Type B pancreatic cell (in vitro differentiated cells): ENCODE measurements at places on chromosomes 5 and 9.

- no peak for DNase-seq
Observed at GRCh38 chr5:165130656-165131055, 1625.2 kb downstream of the MAT2B start.

DNA sequence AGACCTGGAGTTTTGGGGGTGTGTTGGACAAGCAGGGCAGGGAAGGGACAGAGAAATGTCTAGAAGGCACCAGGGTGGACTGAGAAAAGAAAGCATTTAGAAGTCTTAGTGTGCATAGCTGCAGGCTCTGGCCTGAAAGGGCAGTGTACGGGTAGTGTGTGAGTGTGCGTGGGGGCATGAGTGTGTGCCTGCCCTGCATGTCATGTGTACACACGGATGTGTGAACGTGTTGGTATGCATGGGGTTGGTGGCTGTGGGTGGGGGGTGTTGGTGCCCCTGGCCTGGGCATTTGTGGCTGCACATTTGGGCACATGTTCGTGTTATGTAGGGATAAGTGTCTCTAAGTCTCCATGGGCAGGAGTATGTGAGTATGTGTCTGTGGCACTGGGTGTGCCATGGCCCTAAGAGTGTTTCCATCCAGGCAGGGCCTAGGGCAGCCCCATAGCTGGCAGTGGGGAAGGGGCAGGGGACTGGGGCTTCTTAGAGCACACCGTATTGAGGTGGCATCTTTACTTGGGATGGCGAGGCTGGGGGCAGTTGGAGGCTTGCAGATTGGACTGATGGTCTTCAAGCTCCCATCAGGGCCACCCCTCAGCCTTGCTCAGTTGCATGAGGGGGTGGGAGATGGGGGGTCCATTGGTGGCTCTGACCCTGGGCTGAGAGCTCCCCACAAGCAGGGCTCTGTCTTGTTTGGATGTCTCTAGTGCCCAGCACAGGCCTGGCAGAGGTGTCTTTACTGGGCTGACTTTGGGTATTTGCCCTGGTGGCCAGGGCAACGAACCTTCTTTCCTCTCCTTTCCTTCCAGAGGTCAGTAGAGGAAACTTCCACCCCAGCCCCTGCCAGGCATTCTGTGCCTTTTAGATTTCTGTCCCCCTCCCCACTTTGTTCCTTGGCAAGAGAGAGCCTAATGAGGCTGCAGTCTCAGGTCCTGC is 15.0 kb downstream of the PSD2 start:
- DNase-seq: no peak

GRCh38 chr5:40033411-40033810 is 608.6 kb upstream of the DAB2 start:
- DNase-seq: no peak

GRCh38 chr9:16571127-16571802 is 299.2 kb downstream of the BNC2 start:
- no peak for DNase-seq

DNA sequence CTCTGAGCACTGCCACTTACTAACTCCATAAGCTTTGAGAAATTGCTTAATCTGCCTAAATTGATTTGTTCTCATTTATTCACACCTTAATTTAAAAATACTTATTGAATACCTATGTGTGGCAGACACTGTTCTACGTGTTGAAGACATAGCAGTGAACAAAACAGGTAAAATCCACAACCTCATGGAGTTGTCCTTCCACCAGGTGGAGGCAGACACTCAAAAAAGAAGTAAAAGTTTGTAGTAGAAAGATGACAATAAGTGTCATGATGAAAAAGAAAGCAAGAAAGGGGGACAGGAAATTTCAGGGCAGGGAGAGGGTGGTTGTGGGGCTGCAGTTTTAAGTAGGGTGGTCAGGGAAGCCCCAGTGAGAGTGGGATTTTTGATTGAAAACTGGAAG is 94.9 kb downstream of the SREK1 start:
- DNase-seq: no peak

GRCh38 chr5:8376478-8376877 is 507.5 kb downstream of the MTRR start:
- no peak for DNase-seq

DNA sequence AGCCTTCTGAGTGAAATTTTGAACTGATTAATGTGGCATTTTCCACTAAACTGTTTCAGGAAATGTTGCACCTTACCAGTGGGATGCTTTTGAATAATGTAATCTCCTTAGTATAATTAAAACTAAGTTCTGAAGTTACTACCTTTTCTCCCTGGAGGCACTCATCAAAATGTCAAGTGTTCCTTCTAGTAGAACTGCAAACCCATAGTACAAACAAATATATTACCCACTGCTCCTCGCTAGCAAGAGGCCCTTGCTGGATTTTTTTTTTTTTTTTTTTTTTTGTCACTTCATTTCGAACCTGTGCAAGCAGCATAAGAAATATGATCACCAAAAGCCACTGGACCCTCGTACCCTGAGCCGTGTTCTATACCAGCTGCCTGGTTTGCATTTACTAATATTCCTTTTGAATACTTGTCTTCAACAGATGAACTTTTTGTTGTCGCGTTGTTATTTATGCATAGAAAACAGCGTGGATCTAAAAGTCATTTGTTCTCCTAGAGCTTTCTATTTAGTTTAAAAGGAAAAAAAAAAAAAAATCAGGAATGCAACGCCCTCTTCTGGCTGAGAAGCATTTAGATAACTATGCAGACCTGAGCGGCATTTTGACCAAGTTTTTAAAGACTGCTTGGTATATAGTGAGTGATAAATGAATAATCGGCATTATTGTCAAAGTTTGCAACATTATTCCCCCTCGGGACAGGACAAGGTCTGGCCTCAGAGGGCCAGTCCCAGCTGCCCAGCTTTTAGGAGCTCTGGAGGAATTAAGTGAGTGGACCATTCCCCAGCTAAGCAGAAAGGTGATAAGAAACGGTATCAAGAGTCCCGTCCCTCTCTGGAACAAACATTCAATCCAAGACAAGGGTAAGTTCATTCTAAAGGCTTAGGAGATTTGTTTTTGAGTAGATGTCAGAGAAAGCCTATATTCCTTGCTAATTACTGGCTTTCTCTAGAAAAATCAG is 162.5 kb upstream of the KIF2A start:
- DNase-seq: no peak

DNA sequence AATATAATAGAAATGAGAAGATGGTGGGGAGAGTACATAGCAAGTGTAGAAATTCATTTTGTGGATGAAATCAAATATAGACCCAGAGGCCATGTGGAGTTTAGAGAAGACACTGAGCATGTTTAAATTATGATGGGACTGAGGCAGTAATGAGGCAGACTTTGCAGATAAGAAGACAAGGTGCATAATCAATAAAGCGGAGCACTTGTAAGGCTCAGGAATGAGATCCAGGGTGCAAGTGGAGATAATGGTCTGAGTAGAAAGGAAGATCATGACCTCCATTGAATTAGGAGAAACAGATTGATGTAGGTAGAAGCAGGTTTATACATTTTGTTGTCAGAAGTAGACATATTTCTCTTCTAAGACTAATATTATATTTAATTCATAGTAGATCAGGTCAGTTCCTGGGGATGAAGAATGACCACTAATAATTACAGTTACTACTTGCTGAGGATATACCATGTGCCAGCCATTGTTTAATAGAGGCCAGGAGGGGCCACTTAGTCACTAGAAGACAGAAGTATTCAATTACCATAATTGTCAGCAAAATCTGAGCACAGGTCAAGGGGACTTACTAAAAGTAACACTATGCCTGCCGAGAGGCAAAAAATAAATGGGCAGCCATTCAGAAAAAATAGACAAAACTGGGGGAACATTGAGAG is 479.8 kb downstream of the DNAH5 start:
- DNase-seq: no peak

DNA sequence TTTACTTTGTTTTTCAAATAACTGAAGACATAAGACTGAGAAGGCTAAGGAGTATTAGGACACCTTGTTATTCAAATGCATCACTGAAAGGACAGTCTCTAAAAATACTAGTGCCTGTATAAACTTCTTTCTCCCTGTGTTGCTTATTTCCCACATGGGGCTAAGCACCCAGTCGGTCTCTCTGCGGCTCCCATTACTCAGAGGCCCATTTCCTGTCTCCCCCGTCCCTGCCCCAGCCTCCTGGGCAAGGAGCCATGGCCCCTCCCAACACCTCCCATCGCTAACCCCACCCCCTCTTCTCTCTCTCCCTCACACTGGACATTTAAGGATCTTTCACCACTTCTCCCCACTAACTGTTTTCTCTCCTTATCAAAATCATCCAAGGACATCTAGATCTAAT is 81.9 kb downstream of the EBF1 start:
- DNase-seq: no peak

GRCh38 chr5:167001246-167001645 is 1290.2 kb upstream of the WWC1 start:
- no peak for DNase-seq

DNA sequence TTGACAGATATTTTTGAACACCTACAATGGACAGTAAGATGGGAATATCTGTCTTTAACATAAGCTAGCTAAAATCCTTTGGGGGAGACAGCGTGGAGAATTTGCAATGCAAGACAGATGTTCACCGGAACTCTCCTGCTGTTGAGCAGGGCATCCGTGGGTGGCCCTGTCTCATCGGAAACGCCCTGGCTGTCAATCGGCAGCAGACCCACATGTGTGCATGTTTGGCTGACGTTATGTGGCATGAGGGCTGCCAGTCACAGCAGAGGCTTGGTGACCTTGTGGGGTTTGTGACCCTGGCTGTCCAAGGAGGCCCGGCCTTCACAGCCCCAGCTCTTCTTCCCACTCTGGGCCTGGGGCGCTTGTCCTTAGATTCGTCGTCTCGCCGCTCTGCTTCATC is 129.7 kb upstream of the OTULINL start:
- no peak for DNase-seq

DNA sequence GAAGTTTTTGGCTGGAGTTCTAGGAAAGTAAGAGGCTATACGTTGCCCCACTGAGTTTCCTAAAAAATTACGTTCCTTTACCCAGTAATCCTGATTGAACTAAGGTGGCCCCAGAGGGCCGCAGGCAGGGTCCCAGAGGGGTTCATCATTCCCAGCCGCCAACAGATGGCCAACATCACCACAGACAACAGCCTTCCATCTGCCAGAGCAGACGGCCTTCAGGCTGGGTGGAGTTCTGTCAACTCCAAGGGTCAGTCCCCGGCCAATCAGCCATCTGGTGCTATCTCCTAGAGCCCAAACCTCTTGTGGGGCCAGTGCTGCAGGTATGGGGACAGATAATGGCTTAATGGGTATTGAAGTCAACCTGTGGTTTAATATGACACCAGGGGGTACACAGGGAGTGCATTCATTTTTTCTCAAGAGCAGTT is 30.4 kb downstream of the TBC1D2 start:
- DNase-seq: no peak

- DNase-seq: no peak
Observed at GRCh38 chr9:80156262-80156661, 584.5 kb downstream of the TLE4 start.

GRCh38 chr5:94793816-94794198 is 175.3 kb downstream of the SLF1 start:
- DNase-seq: no peak

GRCh38 chr5:126883564-126884245 is 106.8 kb downstream of the LMNB1 start:
- no peak for DNase-seq

DNA sequence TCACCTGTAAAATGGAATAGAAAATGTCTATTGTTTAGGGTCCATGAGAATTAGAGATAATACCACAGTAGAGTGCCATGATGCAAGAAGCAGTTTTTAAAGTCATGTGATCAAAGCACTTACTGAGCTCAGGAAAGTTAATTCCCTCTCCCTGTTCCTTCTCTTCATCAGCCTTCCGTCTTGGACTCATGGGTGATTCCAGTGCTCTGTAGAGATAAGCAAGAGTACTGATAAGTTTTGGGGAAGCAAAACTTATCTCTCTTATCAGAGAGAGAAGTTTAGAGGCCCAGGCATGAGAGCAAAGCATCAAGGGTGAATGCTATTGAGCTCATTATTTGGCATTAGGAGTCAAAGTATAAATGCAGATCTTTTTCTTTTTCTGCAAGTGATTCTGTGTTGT is 410.1 kb downstream of the AGTPBP1 start:
- no peak for DNase-seq

DNA sequence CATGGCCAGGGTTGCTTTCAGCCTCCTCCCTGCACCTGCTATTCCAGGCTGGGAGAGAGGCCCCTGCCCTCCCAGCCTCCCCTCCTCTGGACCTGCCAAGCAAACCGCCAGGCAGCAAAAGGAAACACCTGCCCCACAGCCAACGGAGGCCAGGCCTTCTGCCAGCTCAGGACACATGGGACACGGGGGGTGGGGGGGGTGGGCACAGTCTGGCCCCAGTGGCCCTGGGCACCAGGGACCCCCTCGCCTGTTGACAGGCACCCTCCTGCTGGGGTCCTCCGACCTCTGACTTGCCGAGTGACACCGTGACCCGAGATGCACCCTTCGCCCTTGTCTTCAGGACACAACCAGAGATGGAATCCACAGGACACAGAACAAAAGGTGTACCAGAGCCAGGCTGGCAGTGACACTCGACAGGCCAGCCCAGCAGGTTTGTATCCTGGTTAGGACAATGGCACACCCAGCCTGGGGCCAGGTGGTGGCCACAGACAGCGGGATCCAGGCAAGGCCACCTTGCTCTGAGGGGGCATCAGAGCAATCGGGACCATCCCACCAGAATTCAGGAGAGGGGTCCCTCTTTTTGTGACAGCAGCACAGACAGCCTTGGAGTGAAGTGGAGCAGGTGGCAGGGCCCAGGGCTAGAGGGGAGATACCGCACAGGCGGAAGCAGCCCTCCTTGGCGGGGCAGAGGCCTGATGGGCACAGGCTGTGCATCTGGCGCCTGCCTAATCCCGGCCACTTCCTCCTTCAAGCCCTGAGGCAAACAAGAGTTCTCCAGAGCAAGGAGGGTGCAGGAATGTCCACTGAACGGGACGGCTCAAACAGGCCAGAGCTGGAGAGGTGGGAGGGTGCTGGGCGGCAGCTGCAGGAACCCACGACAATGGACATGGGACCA is 1.3 kb upstream of the TMEM210 start:
- no peak for DNase-seq

DNA sequence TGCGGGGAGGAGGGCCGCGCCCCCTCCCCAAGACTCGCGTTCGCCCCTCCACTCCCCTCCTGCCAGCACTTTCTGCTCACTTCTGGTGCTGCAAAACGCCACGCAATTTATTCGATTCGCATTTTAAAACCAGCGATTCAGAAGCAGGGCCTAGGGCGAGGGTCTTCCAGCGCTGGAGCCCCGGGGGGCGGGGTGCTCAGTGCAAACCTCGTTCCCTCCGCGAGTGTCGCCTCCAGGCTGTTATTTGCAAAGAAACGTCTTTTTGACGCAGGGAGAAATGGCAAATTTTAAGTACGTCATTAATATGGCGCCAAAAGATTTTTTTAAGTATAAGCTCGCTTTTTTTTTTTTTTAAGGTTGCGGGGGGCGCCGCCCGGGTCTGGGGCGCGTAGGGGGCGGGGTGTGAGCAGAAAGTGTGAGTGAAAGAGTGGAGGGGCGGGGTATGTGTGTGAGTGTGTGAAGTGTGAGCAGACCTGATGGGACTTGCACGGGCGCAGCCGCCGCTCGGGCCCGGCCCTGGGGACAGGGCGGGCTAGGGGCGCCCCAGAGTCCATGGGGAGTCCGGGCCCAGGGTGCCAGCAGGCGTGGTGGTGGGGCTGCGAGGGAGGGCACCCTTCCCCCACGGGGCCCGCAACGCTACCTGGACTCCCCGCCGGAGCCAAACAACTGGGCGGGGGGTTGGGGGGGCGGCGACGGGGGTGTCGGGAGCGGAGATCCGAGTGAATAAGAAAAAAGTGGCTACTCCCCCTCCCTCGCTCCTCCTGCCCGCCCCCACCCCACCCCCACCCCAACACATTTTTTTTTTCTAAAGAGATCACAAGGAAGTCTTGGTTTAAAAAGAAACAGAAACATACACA is at the start of gene JADE2:
Gene JADE2 (plus strand): TSS at position 845 of the 857 bp plus-strand sequence. CDS start 10,188 bp downstream, outside the sequence.
- DNase-seq: no peak

GRCh38 chr9:87655731-87656130 is 70.2 kb upstream of the CTSL start:
- DNase-seq: no peak

- DNase-seq: peak; percentile 56
Observed at GRCh38 chr9:91178281-91179236, 183.2 kb downstream of the AUH start.
